Gastrocnemius medialis (tissue), 4 donors: ENCODE measurements at places on chromosomes 2 and 18.

DNA sequence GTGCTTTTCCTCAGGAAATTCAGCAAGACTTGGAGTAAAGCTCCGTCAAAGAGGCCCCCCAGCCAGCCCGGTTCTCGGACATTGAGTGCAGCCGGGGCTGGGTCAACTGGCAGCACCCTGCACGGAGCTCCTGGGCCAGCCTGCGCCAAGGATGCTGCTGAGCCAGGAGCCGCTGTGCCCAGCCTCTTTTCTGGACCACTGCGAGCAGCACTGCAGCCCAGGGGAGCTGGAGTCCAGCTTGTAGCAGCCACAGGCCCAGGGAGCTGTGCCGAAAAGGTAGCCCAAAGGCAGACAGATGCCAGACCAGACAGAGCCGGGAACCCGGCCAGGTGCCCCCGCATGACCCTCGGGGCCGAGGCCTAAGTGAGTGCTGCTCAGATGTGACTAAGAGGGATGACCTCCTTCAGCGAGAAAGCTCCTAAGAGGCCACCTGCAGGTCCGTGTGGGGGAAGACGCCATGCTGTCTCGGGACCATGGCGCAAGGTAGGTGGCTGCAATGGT, 7.3 kb downstream of the CLHC1 start:
- H3K27ac ChIP-seq: peak overlapping the region; percentile 92
- peak; percentile 32 for DNase-seq
- H3K36me3 ChIP-seq: no peaks in the 10 kb centered on the region
- H3K4me1 ChIP-seq: peaks cover 5% of the 10 kb centered on the region
- no peaks in the 10 kb centered on the region for H3K27me3 ChIP-seq

- H3K27ac ChIP-seq: no peak overlapping the region
- H3K36me3 ChIP-seq: no peaks in the 10 kb centered on the region
- no peaks in the 10 kb centered on the region for H3K4me1 ChIP-seq
- DNase-seq: no peak
- no peak overlapping the region for H3K4me3 ChIP-seq
These were observed 95.2 kb upstream of the CD302 start for GRCh38 chr2:159892990-159893810.

GRCh38 chr2:147968571-147968970, 52.0 kb downstream of the ORC4 start:
- no peak overlapping the region for H3K27ac ChIP-seq

DNA sequence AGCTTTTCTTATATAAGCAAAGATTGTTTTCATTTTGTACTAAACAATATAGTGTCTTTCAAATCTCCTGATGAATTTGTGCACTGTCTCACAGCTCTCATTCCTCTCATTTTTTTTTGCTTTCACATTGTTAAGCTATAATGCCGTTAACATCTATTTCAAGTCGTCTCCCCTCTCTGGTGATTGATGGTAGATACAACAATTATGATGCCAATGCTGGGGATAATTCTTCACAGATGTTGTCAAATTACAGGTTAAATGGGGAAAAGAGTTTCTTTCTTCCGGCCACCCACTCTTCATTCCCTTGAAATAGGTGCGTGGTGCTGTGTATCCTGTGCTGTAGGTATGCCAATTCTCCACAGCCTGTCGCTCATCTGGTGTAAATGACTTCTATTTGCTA, 1053.7 kb upstream of the ZEB2 start:
- no peak overlapping the region for H3K4me3 ChIP-seq
- H3K27me3 ChIP-seq: no peaks in the 10 kb centered on the region
- DNase-seq: no peak
- no peaks in the 10 kb centered on the region for H3K36me3 ChIP-seq
- H3K27ac ChIP-seq: no peak overlapping the region
- H3K4me1 ChIP-seq: no peaks in the 10 kb centered on the region

- H3K27me3 ChIP-seq: no peaks in the 10 kb centered on the region
- no peaks in the 10 kb centered on the region for H3K4me1 ChIP-seq
- H3K36me3 ChIP-seq: no peaks in the 10 kb centered on the region
These were observed 64.2 kb upstream of the CDCA7 start for GRCh38 chr2:173290518-173290917.

GRCh38 chr2:157052685-157053224, 204.8 kb upstream of the GALNT5 start:
- DNase-seq: no peak
- no peaks in the 10 kb centered on the region for H3K36me3 ChIP-seq
- no peaks in the 10 kb centered on the region for H3K4me1 ChIP-seq
- H3K4me3 ChIP-seq: no peak overlapping the region
- H3K27me3 ChIP-seq: no peaks in the 10 kb centered on the region

DNA sequence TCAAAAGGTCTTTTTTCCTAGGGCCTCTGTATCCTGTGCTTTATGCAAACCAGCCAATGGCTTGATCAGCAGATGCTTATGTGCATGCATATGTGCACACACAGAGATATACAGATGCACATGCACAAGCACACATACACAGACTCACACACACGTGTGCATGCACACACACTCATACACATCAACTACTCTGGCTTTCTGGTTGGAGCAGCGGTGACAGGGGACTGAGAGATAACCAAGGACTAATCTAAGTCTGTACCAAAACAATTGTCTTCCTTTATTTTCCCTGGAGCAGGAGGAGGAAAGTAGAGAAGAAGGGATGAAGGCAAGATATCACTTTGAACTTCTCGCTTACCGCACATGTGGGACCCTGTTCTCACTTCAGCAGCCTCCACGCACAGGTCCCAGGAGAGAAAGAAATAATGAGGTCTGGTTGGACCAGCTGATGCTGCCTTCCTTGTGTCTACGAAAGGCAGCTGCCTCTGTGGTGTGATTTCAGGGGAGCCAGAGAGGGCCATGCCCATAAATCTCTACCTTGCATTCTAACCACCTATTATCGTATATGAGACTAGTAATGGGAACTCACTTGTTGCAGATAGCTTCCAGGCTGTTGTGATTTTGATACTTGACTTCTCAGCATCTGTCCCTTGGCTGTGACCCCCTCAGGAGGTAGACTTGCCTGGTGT, 338.0 kb downstream of the EN1 start:
- no peak overlapping the region for H3K27ac ChIP-seq
- H3K4me1 ChIP-seq: no peaks in the 10 kb centered on the region
- DNase-seq: no peak
- no peak overlapping the region for H3K4me3 ChIP-seq
- H3K27me3 ChIP-seq: no peaks in the 10 kb centered on the region

DNA sequence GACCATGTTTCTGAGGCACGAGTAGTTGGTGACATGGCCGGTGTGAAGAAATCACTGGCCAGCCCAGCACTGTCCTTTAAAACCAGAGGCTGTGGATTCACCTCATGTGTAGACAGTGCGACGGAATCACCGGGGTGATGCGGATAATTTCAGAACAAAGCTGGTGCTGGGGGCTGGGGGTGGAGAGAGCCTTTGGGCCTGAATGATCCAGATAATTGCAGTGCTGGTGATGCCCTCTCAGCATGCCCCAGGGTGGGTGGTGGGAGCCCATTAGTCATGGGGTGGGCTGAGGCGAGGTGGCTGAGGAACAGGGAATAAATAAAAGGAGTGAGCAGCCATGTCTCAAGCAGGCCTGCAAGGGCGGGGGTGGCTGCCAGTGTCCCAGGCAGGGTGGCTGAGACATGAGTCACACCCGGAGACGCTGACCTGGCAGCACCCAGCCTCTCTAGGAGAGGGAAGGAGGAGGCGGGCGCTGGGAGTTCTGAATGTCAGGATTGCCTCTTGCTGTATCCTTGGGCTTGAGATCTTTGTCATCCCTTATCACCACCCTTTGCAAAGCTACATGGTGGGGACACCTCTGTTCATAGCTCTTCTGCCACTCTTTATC, 151.1 kb upstream of the MSH6 start:
- no peak overlapping the region for H3K4me3 ChIP-seq
- H3K27ac ChIP-seq: no peak overlapping the region
- H3K36me3 ChIP-seq: no peaks in the 10 kb centered on the region
- no peaks in the 10 kb centered on the region for H3K27me3 ChIP-seq
- no peak for DNase-seq
